ENCODE measurements at places on chromosomes 4 and X.

GRCh38 chr4:79757600-79757999, 315.4 kb downstream of the ANTXR2 start:
- no peak for DNase-seq

DNA sequence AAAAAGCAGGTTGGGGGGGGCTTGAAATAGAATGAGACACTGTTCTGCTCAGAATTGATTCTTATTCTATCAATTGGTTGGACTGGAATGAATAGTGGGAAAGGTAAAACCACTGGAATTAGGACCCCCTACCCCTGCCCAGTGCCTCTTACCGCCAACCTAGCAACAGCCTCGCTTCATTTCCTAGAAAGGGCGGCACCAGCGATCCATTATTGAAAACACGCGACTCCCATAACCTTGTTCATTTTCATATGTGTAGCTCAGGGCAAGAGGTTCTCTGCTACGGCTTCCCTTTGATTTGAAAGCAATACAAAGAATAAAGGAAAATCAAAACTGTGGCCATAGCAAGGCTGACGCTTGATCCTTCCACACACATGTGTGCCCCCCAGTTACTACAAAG, 33.7 kb downstream of the IDS start:
- DNase-seq, result no peak

GRCh38 chr4:24881508-24882196, 31.2 kb downstream of the CCDC149 start:
- DNase-seq, result no peak

DNA sequence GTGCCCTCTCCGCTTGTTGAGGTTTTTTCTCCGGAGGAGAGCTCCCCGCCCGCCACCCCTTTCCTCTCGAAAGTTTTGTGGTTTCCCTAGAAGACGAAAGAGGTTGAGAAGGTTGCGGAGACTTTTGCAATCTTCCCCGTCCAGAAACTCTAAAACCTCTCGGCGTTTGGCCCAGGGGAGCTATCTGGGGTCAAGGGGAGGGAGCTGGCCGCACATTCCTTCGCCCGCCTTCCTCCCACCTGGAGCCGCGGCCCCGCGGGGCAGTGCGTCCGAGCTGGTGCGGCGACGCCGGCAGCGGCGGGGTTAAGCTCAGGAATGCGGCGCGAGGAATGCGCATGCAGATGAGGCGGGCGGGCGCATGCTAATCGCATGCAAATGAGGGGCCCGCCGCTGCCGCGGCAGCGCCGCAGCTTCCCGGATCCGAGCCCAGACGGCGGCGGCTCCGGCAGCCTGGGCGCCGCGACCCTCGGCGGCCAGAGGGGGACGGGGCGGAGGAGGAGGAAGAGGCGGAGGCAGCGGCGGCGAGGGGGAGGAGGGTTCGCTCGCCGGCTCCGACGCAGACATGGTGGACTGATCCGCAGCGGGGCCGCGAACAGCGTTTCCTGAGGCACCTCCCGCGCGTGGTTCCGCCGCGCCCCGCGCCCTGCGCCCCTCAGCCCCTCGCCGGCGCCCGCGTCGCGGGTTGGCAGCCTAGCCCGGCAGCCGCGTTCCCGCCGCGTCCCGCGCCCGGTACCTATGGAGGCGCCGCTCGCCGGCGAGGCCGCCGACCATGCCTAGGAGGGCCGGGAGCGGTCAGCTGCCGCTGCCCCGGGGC, at the start of gene WWC2:
TSS of gene WWC2 (plus strand) at position 535 of the 814 bp plus-strand sequence. CDS start at position 770, 235 bp downstream.
- DNase-seq, result peak; percentile 56

- no peak for DNase-seq
Measured at GRCh38 chr4:95170176-95170575, 378.6 kb downstream of the UNC5C start.

DNA sequence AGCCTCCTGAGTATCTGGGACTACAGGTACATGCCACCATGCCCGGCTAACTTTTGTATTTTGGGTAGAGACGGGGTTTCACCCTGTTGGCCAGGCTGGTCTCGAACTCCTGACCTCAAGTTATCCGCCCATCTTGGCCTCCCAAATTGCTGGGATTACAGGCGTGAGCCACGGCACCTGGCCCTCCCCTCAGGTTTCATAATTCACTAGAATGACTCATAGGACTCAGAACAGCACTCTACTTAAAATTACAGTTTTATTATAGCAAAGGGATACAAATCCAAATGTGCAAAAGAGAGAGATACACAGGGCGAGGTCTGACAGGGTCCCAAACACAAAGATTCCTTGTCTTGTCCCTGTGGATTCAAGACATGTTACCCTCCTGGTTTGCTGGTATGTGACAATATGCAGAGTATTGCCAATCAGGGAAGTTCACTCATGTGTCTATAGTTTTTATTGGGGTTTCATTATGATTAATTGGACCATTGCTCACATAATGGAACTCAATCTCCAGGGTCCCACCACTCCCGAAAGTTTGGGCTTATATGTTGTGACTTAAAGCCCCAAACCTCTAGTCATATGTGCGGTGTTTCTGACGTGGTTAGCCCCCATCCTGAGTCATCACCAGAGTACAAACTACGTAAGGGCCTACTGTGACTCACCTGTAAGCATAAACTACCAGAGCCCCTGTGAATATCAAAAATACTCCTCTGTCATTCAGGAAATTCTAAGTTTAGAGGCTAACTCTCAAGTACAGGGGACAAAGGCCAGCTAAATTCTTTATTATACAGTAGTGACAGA, 5.2 kb downstream of the YIPF6 start:
- DNase-seq, result peak; percentile 36

GRCh38 chrX:54357414-54358377, at the start of gene WNK3:
TSS of gene WNK3 (minus strand) at chrX:54358046.
- peak; percentile 33 for DNase-seq

GRCh38 chr4:57151481-57151880, 41.3 kb upstream of the IGFBP7 start:
- no peak for DNase-seq

- no peak for DNase-seq
Measured at GRCh38 chr4:157992038-157992705, 180.7 kb downstream of the GASK1B start.

- peak; percentile 44 for DNase-seq
Measured at GRCh38 chrX:1531096-1531890, 5.7 kb downstream of the P2RY8 start.

- peak; percentile 51 for DNase-seq
Measured at GRCh38 chrX:102950908-102951866, 14.1 kb downstream of the RAB40AL start.

- no peak for DNase-seq
Measured at GRCh38 chrX:124504111-124504983, 158.0 kb downstream of the SH2D1A start.

DNA sequence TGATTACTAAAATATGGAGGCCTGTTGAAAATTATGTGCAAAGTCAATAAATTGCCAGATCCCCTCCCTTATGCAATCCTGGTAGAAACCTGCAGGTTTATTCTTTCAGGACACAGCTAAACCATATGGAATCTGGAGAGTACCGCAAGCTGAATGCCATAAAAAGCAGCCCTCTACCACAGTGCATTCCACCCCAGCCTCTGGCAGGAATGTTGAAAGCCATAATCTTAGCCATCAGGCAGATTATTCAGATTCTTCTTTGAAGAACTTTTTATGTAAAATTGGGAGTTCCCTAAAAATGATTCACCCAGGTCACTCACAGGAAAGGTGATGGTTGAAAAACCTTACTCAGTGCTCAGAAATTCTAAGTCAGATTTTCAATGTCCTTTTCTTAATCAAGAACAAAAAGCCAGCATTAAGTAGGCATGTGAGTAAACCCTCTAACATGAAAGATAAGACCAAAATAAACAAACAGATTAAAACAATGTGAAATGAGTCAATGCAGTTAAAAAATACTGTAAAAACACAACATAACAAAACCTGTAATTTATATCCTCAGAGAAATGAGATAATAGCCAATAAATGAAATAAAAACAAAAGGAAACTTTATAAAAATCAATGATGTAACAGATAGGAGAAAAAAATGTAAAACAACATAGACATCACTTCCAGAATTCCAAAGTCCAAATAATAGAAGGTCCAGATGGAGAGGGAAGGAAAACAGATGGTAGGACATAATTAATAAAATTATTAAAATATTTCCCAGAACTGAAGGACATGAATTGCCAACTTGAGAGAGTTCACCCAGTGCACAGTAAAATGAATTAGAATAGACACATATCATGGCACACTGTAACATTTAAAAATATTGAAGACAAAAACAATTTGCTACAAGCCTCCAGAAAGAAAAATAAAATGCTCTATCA, 226.9 kb downstream of the FSTL5 start:
- no peak for DNase-seq

Measured in activated CD4-positive, CD25-positive, alpha-beta regulatory T cell treated with anti-CD3 and anti-CD28 coated beads, Interleukin-2, amount 50 U/mL, for 72 hours (primary cell).